ENCODE measurements at places on chromosomes 13 and 19.

- DNase-seq = no peak
Measured at GRCh38 chr13:26459276-26460131, 98.0 kb upstream of the WASF3 start.

DNA sequence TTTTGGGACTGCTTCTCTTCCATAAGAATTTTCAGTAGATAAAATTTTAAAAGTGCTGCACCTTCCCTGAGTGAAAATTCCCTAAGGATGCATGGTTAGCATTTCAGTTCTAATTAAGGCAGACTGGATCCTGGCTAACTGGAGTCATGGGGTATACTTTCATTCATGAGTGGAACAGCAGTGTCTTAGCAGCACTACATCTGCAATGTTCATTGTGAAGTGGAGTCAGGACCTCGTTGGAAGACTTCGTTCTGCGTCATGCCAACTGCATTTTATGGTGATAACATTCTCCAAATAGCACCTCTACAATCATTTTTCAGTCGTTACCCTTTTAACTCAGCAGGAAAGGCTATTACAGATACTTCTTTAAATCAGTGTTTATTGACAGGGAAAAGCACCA is 25.5 kb downstream of the PHF11 start:
- DNase-seq = no peak

GRCh38 chr13:109869312-109870237 is 83.2 kb upstream of the IRS2 start:
- DNase-seq = peak; percentile 87

- DNase-seq = peak; percentile 62
Measured at GRCh38 chr19:7831452-7831851, 1.4 kb downstream of the EVI5L start.

DNA sequence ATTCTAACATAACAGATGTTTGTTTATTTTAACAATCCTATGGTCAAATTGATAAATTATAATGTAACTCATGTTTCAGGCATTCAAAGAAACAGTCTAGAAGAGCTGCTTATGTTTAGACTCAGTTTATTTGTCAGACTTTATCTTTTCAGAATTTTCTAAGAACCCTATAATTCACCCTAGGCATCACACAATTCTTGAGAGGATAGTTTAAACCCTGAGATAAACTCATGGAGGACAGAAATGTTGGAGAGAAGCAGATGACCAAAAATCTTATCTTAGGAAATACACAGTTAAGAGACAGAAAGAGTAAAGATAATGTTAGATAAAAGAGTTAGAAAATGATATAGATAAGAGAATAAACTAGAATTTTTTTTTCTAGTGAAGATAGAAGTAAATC is 1185.7 kb upstream of the SLC10A2 start:
- DNase-seq = no peak

DNA sequence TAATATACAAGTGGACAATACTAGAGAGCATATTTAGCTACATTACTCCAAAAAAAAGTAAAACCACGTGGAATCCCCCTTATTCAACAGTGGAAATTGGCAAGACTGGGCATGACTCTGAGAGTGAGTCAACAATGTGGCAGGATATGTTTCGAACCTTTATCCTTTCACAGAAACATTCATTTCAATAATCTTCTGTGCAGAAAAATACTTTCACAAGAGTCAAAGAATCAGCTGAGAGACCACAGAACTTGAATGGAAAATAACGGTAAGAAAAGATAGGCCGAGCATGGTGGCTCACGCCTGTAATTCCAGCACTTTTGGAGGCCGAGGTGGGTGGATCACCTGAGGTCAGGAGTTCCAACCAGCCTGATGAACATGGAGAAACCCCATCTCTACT is 25.1 kb upstream of the CD70 start:
- no peak for DNase-seq

DNA sequence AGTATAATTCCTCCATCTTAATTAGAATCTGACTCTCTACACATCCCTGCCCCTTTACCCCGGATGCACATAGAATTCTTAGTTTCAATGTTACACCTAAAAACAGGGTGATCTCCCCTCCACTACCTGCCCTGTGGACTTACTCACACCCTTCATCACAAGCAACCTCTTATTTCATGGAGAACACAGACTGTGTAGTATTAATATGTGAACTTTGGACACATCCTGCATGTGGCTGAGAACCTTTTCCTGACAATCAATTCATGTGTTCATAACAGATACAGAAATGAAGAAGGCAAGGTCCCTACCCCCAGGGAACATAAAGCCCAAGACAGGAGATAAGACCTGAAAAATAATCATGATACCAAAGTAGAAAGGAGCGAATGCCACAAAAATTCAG is 11.8 kb downstream of the CEACAM6 start:
- DNase-seq = no peak

- no peak for DNase-seq
Measured at GRCh38 chr13:48437371-48437770, 24.5 kb upstream of the LPAR6 start.

DNA sequence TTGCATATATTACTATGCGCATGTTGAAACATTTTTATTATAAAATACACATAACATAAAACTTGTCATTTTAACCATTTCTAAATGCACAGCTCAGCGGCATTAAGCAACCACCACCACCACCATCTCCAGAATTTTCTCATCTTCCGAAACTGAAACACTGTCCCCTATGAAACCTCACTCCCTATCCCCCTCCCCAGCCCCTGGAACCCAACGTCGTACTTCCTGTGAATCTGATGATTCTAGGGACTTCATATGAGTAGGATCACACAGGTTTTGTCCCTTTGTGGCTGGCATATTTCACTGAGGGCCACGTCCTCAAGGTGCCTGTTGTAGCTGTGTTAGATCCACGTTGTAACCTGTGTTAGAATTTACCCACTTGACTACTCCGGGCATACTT is 716 bp upstream of the MAP2K2 start:
- no peak for DNase-seq

DNA sequence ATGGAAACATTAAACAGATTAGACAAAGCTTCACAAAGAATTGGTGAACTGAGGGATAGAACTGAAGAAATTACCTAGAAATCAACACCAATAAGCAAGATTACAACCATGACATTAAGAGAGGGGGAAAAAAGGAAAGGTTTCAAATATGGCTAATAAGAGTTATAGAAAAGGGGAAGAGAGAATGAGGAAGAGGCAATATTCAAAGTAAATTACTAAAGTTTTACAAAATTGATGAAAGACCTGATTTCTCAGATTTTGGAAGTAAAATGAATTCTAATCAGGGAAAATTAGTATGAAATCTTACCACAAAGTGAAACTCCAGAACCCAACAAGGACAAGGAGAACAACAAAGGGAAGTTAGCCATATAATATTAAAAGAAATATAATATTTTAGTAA is 187.4 kb downstream of the NBEA start:
- DNase-seq = no peak

DNA sequence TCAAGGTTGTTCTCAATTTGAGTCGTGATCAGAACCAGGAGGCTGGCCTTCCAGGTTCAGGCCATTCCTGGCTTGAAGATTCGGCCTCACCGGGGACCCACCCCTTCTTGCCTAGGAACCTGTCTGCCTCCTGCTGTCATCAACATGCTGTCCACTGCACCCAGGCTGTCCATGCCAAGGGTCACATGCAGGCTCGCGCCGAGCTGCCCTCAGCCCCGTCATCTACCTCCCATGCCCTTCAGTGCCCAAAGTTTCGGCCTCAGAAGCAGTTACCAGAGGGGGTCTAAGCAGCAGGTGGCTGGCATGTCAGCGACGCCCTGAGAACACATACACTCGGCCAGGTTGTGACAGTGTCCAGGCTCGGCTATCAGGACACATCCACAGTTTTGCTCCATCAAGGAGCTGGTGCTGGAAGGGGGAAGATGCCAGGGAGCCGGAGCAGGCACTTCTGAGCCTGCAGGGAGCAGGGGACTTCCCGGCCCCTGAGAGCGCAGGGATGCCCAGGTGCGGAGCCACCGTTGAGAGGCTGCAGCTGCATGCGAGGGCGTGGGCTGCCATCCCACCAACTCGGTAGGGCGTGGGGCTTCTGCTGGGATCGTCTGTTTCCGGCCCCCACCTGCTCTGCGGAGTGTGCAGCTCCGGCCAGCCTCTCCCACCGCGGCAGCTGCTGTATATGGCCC is 590.9 kb upstream of the SLITRK5 start:
- no peak for DNase-seq

- peak; percentile 61 for DNase-seq
Measured at GRCh38 chr19:18349524-18350128, 9.2 kb downstream of the PGPEP1 start.

DNA sequence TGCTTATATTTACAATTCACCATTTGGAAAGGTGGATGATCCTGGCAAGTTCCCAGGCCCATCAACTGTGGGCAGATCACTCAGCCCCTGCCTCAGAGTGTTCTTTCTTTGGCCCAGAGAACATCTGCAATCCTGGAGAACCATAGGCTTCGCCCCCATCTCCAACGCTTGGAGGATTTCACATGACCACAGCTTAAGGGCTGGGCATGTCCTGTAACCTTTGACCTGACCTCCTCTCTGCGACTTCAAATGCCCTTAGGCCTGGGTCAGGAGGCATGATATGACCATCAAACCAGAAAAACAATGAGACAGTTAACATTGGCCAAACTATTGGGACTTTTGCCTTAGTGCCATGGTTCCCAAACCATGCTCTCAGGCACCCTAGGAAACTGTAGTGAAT is 7.2 kb upstream of the MBNL2 start:
- no peak for DNase-seq

DNA sequence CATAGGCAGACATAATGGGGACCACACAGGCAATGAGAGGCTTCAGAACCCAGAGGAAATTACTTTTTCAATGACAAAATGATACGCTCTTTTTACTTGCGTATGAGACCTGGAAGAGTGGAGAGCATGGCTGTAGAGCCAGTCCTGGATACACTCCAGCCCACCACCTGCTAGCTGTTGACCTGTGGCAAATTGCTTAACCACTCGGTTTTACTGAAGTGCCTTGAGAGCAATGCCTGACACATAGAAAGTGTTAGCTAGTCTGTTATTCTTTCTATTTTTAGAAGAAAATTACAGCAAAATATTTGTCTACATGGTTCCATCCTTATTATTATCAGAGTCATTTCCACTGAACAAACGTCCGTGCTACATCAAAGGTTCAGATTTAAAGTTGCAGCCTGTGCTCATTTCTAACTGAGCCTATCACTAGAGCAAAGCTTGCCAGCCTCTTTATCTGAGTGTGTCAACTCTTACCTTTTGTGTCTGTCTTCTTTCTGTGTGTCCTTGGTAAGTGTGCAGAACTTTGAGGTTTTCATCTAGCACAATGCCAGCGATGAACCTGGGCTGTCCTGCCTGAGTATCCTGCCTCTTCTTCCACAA is 9.6 kb upstream of the GPR183 start:
- DNase-seq = no peak

DNA sequence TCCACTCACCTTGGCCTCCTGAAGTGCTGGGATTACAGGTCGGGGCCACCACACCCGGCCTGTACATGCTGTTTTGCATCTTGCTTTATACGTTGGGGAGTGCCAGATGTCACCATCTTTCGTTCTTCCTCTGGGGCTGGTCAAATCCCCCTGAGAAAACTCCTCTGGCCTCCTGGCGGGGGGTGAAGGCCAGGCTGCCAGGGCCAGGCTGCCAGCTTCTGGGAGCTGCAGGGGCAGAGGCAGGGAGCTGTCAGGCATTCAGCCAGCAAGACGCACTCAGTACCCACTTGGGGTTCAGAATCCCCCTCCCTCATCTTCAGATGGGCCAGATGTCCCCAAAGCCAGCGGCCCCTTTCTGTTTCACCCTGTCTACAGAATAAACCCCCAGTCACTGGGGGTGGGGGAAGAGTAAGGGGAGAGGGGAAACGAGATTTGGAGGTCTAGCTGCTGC is 16.1 kb downstream of the ZSWIM9 start:
- DNase-seq = no peak

GRCh38 chr19:49492573-49493405 is 3.4 kb upstream of the RPS11 start:
- peak; percentile 83 for DNase-seq

GRCh38 chr13:80444240-80445015 is 103.5 kb upstream of the SPRY2 start:
- DNase-seq = no peak

GRCh38 chr13:80083853-80084676 is 256.9 kb downstream of the SPRY2 start:
- DNase-seq = no peak

DNA sequence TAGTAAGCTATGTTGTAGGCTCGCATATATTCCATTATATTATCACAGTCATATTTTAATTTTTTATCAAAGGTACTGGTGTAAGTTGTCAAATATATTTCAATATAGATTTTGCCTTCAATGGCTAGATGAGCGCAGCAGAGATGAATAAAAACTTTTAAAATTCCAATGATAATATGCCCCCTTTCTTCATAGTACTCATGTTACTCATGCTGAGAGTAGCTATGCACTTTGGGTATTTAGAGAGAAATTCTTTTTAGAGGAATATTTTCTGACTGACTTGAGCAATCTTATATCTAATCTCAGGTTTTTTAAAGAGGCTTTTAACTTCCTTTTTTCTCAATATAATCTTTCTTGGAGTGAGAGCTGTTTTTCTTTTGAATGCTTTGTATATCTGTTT is 11.4 kb downstream of the ZNF254 start:
- no peak for DNase-seq

DNA sequence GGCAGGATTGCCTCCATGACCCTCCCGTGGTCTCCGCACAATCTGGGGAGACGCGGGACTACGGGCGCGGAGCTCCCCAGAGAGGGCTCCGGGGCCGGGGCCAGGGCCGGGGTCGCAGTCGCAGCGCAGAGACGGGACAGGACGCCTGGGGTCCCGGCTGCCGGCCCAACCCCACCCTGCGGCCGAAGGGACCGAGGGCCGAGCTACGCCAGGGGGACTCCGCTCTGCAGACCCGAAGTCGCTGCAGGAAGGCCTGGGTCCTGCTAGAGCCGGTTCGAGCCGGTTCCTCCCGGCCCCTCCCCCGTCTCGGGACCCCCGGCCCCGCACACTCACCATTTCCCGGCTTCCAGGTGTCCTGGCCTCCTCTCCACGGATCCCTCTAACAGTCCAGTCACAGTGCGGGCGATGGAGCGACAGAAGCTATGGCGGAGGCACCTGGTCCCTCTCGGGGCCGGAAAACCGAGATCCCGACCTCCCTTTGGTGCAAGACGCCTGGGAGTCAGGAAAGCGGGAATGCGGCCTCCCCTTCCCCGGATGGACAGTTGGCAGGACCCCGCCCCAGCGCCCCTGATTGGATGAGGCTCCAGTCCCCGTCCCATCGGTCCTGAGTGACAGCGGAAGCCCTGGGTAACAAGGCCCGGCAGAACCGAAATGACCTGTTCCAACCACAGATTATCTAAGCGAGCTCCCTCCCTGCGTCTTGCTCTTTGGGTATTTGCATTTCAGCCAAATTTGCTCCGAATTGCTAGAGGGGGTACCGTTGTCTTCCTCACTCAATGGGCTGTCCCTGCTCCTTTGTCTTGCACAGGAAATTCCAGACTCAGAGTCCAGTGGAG is at the start of gene ZNF625:
Gene ZNF625, minus strand, starts transcription at position 512 of the 836 bp plus-strand sequence. Its CDS starts 176 bp downstream, at position 336.
- no peak for DNase-seq

DNA sequence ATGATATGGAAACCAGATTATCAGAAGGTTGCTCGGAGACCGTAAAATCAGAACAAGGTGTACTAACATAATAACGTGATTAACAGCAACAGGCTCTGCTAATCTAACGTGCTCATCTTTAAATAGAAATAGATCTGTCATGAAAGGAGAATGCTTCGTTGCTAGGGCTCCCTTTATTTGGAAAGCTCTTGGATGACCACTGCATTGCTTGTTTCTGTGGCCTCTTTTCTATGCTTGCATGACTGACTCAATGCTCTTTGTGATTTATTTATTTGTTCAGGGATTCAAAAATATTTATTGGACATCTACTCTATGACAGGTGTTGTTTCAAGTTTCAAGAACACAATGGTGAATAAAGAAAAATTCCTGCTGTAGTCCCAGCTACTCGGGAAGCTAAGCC is 22.3 kb upstream of the ZDHHC20 start:
- DNase-seq = no peak

Data from A549 (cell line).